Fibroblast of villous mesenchyme (primary cell): ENCODE measurements at places on chromosomes 5 and 9. TPM values are rescaled to one million over a fixed set of nuclear protein-coding genes. Genes with fewer than 3 reads are reported as not detected.

SNCAIP gene
- total RNA-seq, result 19.0 and 32.5 TPM in 2 replicates

PRRX2 gene
- under 0.01 and 1.6 TPM in 2 replicates for total RNA-seq

CARTPT gene
- not detected in 2 replicates for total RNA-seq

TXNDC8 gene
- total RNA-seq, result not detected in 2 replicates

LCN1 gene
- not detected in 2 replicates for total RNA-seq

C9 gene
- total RNA-seq, result under 0.01 TPM in 1 of 2 replicates, not detected in the other

PCDHA10 gene
- total RNA-seq, result under 0.01 TPM in 2 replicates

FGD3 gene
- total RNA-seq, result under 0.01 TPM in 1 of 2 replicates, not detected in the other

ADAMTS6 gene
- 95.9 and 121 TPM in 2 replicates for total RNA-seq

MTAP gene
- 26.4 and 36.7 TPM in 2 replicates for total RNA-seq

PCDHB12 gene
- under 0.01 TPM in 1 of 2 replicates, not detected in the other for total RNA-seq

ACTBL2 gene
- 0.43 and 0.97 TPM in 2 replicates for total RNA-seq
